ENCODE measurements at places on chromosomes 6 and 20.

DNA sequence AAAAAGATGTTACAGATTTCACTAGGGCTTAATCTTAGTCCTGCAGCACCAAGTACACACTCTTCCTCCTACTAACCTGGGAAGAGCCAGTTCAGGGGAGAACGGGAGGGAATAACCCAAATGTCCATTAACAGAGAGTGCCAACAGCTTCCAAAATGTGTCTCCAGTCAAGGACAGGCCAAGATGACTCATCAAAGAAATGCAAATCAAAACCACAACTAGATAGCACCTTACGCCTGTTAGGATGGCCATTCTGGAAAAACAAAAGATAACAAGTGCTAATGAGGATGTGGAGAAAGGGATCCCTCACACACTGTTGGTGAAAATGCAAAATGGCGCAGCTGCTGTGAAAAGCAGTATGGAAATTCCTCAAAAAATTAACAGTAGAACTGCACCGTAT is 3.8 kb upstream of the MAS1L start:
- no peak for DNase-seq

GRCh38 chr20:12966468-12967085 is 42.2 kb upstream of the SPTLC3 start:
- peak; percentile 46 for DNase-seq

GRCh38 chr20:17759449-17759848 is 59.7 kb downstream of the BANF2 start:
- no peak for DNase-seq

GRCh38 chr20:6765469-6766058 is 1.9 kb upstream of the BMP2 start:
- no peak for DNase-seq

- no peak for DNase-seq
Observed at GRCh38 chr20:40207655-40208054, 481.4 kb downstream of the MAFB start.

- no peak for DNase-seq
Observed at GRCh38 chr20:22005535-22005934, 300.1 kb downstream of the PAX1 start.

DNA sequence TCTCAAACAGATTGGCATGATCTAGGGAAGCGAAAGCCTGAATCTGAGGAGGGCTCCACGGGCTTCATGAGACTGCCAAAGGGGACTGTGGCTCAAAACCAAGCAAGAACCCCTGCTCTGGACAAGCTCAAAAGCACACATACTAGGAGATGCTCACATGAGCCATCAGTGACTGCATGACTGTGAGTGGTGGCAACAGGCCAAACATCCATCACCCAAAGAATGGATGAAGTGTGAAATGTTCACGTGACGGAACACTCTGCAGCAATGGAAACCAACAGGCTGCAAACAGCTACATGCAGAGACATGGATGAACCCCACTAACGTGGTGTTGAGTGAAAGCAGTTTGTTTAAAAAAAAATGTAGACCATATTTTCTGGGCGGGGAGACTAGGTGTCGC is 136.3 kb downstream of the PREX1 start:
- DNase-seq, result peak; percentile 20

DNA sequence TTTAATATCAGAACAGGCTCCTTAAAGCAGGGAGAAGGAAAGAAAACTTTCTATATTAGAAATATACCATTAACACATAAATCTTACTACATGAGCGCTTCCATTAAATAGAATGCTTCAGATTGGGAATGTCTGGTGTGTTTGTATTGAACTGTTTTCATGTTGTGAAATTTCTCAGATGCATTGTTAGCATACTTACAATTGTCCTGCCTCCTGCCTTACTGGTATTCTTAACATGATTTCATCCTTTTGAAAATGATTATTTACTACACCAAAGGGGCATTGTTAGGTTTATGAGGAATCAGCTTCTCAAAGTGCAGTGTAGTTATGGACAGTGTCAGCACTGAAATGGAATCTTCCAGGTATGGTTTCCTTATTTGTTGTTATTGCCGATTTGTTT is 145.6 kb downstream of the MTFR2 start:
- no peak for DNase-seq

DNA sequence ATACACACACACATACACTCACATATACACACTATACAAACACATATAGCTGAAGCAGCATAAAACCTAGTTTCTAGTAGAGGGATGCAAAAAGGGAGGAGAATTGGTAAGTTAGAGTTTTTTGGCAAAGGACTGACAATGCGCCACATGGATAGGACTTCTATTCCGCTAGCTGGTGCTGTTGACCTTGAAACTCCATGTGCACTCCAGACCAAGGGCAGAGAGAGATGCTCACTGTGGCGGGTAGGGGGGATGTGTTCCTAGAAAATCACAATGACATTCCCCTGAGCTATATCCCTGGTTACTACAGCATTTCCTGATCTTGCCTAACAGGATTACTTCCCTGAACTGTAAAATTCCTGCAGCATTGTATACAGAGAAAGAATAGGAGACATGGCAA is 19.2 kb downstream of the MICA start:
- DNase-seq, result no peak

GRCh38 chr20:50450881-50451752 is 59.1 kb upstream of the PTPN1 start:
- DNase-seq, result no peak

- no peak for DNase-seq
Observed at GRCh38 chr20:25224941-25225340, 22.9 kb upstream of the PYGB start.

DNA sequence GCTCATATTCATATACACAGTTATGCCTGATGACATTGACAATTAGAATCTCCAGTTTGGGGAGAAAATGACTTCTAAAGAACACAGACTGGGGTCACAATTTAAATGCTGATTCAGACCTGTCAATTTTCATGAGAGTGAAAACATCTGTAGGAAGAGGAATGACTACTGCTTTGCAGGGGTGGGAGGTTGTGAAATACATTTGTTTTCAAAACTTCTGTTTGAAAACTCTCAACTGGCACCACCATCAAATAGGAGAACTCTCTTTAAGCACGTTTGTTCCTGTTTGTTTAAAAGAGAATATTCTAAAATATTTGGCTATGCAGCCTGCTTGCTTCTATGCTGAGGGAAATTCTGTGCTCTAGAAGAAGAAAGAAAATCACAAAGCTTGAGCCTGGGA is 50.8 kb upstream of the ADGRF5 start:
- no peak for DNase-seq

- DNase-seq, result no peak
Observed at GRCh38 chr20:44911264-44911921, 1.5 kb downstream of the PABPC1L start.

DNA sequence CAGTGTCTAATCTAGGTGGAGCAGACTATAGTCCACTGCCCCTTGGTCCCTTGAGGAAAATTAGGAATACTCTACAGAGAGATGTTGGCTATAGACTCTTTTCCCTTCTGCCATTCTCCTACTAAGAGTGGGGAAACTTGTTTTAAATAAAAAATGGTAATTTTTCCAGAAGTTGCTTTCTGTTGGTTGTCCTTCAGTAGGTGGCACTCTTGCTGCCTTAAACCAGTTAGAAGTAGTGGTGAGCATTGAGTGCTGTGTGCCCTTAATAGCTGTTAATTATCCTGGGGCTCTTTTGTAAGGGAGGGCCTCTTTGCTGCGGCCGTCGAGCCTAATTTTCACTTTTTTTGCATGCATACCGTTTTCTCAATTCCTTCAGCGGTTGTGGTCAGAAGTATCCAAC is 2.8 kb downstream of the CMTR1 start:
- DNase-seq, result no peak

DNA sequence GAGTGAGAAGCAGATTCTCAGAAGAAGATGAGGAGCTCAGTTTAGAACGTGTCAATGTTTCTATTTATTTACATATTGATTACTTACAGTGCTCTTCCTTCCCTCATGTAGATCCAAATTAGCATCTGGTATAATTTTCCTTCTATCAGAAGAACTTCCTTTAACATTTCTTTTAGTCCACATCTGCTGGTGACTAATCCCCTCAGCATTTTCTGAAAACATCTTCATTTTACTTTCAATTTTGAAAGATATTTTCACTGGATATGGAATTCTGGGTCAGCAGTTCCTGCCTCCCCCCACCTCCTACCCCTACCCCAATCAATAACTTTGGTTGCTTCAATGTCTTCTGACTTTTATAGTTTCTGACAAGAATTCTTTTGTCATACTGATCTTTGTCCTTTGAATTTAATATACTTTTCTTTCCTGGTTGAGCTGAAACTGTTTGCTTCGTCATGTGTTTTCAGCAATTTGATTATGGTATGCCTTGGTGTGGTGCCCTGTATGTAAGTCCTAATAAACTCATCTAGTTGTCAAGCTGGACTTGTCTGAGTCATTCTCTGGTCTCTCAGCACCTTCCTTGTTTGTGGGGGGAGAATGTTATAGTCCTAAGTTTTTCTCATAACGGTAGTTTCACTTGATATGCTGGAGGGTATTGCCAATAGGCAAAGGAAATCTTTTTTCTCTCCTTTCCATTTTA is 57.0 kb downstream of the SMPDL3A start:
- DNase-seq, result no peak

GRCh38 chr6:137921823-137922222 is 54.8 kb downstream of the TNFAIP3 start:
- no peak for DNase-seq

DNA sequence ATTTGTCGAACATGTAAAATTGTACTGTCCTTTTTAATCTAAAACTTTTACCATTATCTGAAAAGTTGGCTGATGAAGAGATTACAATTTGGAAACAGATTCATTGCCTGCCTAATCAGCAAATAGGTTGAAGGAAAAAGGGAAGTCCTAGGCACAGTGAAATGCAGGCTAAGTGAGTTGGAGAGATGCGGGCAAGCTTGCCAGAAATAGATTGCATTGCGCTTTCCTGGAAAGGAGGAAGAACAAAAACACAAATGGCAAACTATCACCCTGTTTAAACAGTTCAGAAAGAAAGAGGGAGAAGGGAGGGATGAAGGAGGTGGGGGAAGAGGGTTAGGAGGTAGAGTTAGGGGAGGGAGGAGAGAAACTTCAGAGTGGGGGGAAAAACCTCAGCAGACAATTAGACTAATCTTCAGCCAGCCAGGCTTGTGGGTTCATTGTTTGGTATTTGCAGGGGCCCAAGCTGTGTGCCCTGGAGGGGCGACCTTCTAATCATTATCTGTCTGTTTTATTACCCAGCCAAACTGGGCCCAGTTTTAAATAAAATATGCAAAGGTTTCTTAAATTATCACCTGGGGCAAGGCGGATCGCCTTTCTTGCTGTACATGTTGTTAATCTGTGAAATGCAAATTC is 465.2 kb downstream of the TFAP2B start:
- DNase-seq, result no peak

- no peak for DNase-seq
Observed at GRCh38 chr6:128437685-128438084, 82.7 kb downstream of the PTPRK start.

GRCh38 chr6:37893257-37893656 is 73.7 kb downstream of the ZFAND3 start:
- DNase-seq, result no peak

DNA sequence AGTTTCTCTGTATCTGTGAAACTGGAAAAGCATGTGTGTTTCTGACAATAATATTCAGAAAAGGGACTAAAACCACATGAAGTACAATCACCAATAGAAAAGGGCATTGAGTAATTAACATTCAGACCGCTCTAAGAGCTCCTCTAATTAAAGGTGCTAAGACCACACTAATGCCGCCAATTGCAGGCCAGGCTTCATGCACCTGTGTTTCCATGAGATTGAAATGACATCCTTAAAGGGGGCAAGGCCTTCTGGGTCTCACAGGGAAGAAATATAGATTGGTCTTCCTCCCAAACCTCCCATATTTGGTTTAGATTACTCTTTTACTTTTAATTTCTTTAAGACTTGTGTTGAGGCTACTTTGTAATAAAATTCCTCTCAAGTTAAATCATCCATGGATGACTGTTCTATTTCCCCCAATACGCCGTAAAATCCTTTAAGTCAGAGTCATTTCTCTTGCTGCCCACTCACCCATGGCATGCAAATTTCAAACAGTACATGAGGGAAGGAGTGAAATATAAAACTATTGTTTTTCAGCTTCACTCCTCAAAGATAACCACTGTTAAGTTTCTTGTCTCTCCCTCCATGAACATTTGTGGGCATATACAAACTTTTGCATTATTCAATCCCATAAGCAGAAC is 110.6 kb downstream of the UBE3D start:
- no peak for DNase-seq

DNA sequence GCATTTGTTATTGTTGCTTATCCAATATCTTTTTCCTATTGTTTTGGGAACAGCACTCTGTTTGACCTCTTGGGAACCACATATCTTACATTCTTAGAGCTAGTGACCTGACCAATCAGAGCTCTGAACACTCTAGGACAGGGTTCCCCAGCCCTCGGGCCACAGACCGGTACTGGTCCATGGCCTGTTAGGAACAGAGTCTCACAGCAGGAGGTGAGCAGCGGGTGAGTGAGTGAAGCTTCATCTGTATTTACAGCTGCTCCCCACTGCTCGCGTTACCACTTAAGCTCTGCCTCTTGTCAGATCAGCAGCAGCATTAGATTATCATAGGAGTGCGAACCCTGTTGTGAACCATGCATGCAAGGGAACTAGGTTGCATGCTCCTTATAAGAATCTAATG is 226.0 kb upstream of the TSHZ2 start:
- DNase-seq, result no peak

DNA sequence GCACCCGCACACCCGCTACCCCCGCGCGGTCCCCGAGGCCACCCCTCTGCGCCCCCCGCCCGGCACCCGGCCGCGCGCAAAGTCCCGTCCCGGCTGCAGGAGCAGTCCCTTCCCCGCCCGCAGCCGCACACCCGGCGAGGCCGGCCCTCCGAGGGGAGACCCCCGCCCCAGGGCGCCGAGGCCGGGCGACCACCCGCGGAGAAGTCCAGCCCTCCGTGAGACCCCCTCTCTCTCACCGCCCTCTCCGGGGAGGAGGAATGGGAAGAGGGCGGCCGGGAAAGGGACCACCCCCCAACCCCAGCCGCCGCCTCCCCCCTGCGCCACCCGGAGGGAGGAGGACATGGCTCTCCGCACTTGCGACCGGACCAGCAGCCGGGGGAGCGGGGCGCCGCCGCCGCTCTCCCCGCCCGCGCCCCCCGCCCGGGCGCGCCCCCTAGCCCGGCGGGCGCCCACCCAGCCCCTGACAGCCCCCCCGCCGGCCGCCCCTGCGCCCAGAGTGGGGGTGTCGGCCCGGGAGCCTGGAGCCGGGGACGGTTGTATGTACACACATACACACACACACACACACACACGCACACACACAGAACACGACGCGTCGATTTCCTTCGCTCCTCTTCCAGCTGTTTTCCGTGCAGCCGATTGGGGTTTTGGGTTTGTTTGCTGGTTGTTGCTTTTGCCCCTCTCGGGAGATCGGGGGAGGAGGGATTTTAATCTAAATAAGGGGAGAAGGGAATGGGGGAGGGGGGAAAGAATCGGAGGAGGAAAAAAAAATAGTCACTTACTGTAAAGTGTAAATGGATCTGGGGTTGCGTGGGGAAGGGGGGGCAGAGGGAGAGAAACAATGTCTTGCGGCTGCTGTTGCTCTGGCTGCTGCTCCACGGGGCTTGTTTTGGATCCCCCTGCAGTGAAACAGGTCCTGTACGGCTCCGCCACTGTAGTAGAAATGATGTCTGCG is at the start of gene ATXN1:
ATXN1 (minus strand) TSS at position 945 of the 955 bp plus-strand sequence.
- DNase-seq, result peak; percentile 79

- DNase-seq, result no peak
Observed at GRCh38 chr6:30725713-30726505, 5.8 kb downstream of the TUBB start.

All from nucleus accumbens (tissue), 56 donors.